ENCODE measurements at places on chromosomes 1 and 21. TPM values are rescaled to one million over a fixed set of nuclear protein-coding genes. Genes with fewer than 3 reads are reported as not detected.

Gene SPRR1B
- not detected for total RNA-seq

Gene MPZ
- 4.5 TPM for total RNA-seq

- H3K36me3 ChIP-seq: peaks cover 2% of the 10 kb centered on the region
- no peak overlapping the region for H3K27ac ChIP-seq
- no peaks in the 10 kb centered on the region for H3K27me3 ChIP-seq
- peak; percentile 47 for DNase-seq
- H3K4me1 ChIP-seq: peaks cover 7% of the 10 kb centered on the region
- no peak overlapping the region for H3K4me3 ChIP-seq
Observed at GRCh38 chr1:231931846-231932454, 305.4 kb downstream of the DISC1 start.

DNA sequence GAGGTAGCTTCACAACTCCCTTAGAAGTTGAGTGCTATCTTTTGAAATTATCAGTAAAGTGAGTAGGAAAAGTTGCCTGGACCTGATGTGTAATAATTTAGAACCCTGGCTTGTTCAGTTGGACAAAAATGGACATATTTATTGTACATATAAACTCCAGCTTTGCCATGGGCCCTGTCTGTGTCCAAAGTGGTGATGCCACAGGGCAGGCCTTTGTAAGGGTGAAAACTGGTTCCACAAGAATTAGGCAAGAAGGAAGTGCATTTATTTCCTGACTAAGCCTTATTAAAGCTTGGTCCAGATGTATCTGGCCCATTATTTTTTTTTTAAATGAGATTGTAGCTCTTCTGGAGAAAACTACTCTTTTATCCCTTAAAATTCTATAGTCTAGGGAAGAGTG lies 47.9 kb downstream of the MACO1 start:
- H3K36me3 ChIP-seq: peaks cover 18% of the 10 kb centered on the region
- no peaks in the 10 kb centered on the region for H3K27me3 ChIP-seq
- H3K4me3 ChIP-seq: no peak overlapping the region
- peaks cover 42% of the 10 kb centered on the region for H3K4me1 ChIP-seq
- no peak overlapping the region for H3K27ac ChIP-seq

DNA sequence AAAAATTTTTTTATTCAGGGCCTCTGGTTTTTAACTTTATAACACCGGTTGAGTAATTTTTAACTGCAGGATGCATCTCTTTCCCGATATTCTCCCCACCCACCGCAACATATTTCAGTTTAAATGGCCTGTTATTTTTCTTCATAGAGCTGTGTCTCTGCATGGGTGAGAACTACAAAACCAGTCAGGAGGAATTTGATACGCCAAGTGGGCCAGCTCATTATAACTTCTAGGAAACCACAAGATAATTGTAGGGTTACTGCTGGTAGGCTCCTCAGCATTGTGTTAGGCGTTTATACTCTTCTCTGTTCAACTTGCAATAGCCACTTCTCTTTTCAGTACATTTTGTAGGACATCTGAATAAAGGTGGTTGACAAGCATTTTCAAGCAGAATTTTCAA lies 169.7 kb downstream of the PBX1 start:
- no peak overlapping the region for H3K4me3 ChIP-seq
- no peak for DNase-seq
- H3K36me3 ChIP-seq: no peaks in the 10 kb centered on the region
- H3K4me1 ChIP-seq: no peaks in the 10 kb centered on the region

All from activated CD4-positive, alpha-beta T cell treated with anti-CD3 and anti-CD28 coated beads, Interleukin-2, amount 10 ng/mL, durations not matched to agents 7 days and 5 days (primary cell).